NCI-H2227 treated with DMSO at 0.1 percent for 48 hours (cell line): ENCODE measurements at places on chromosomes 5 and 9.

DNA sequence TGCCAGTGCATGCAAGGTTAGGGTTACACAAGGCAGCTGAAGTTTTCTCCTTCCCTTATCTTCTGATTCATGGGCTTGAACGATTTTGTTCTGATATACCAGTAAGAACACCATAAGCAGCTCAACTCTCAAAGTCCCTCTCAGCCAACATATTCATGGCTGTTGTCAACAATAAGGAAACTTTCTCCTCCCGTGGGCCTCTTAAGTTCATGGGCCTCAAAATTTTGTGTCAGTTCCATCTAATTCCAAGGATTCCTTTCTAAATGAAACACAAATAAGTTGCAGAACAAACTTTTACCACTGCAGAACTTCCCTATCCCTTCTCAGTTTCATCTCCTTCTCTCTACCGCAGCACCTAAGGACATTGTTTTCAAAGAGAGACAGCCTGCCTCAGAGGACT is 23.6 kb upstream of the CAST start:
- no peak for DNase-seq

- DNase-seq = no peak
Observed at GRCh38 chr5:74623006-74623611, 17.4 kb downstream of the ENC1 start.

DNA sequence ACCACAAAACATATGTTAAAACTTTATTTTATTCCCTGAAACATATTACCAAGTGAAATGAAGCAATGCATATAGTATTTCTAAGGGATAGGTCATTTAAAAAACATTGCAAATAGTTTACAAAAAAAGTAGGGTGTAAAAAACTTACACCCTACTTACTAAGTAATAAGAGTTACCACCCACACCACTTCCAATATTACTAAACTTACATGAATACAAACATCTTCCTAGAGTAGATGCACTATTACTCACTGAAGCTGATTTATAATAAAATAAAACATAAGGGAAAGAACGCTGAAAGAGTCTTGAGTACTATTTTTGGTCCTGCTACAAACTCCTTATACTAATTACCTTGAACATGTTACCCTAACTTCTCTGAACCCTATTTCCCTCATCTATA is 289.4 kb downstream of the HINT1 start:
- DNase-seq = no peak

DNA sequence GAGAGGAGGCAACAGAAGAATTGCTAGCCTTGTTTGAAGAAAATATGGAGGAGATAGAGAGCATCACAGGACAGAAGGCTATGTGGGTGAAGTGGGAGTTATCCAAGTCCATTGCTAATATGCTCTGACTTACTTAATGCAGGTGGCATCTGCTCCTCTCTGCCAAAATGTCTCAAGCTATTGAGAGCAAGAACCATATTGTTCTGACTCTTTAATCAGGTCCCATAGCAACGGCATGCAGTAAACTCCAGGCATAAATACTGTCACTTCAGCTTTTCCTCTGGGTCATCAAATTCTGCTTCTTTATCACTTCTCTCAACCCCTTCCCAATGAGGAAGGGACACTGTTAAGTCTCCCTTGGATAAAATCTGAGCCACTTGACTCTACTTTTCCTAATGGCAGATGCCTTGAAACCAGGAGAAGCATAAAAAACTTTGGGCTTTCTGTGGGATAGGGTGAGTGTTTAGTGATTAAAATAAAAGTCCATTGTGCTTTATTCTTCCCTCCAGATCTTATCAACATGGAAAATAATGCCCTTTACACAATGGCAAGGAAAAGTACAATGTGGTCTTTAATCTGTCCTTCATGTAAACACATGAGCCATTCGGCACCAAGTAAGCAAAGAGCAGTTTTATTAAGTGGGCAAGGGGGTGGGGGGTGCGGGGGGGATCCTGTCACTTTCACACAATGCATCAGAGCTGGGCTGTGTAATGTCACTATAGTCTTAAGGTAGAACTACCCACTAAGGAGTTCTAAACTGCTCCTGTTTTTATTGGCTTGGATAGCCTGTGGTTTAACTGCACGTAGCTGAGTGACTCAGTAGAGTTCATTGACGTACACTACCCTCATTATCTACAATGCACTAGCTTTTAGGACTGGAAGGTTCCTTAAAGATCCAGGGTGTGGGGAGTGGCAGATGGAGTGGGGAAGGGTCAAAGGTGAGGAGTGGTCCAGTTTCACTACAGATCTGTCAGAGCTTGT is 71.0 kb upstream of the TARS1 start:
- DNase-seq = no peak

- DNase-seq = no peak
Observed at GRCh38 chr5:150671509-150672236, 10.6 kb downstream of the MYOZ3 start.

DNA sequence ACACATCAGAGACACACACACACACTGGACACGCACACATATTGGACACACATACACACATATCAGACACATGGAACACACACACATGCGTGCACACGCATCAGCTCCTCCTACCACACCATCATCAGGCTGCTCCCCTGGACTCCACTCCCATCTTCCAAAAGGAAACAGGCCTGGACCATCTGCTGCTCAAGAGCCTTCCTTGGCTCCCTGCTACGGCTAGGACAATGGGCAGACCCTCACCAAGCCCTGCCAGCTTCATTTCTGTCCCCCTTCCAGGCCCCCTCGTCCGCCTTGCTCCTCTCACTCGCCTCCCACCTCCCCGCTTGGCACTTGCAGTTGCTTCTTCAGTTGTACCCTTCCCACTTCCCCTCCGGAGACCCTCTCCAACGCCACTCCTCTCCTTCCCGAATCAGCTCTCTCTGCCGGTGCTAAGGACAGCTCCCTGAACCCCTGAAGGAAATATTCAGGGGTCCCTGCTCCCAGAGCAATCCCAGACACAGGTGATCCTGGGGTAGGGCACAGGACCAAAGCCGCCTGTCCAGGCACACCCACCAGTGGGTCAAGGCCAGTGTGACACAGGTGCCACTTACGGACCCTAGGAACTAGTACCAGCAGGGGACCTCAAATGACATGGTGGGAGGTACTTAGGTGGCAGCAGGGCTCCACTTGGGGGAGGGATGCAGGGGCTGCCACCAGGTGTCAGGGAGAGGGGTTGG is 12.1 kb upstream of the LAMC3 start:
- no peak for DNase-seq

GRCh38 chr5:14439087-14439871 is 142.3 kb upstream of the OTULINL start:
- no peak for DNase-seq
